Central memory CD8-positive, alpha-beta T cell (primary cell): ENCODE measurements at places on chromosomes 6 and 20.

DNA sequence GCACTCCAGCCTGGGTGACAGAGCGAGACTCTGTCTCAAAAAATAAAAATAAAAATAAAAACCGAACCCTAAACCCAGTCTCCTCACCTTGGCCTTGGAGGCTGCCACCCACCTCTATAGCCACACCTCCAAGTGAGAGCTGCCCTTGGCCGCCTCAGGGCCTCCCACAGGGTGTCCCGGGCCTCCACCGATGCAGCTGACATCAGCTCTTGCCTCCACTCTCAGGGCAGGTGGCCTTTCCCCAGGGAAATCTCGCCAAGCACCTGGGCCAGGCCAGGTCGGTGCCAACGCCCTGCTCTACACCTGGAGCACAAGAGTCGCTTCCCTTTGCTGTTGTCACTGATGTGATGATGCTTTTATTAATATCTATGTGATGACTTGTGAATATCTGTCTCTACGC lies 8.9 kb upstream of the MYL9 start:
- no peak for DNase-seq

GRCh38 chr20:63301671-63302070 lies 8.7 kb downstream of the COL20A1 start:
- no peak for DNase-seq

GRCh38 chr6:56708810-56709597 lies 66.3 kb upstream of the DST start:
- DNase-seq: no peak

GRCh38 chr6:11822346-11822745 lies 43.7 kb upstream of the ADTRP start:
- DNase-seq: no peak

- DNase-seq: no peak
Observed at GRCh38 chr20:4949833-4950178, 51.5 kb downstream of the SLC23A2 start.

DNA sequence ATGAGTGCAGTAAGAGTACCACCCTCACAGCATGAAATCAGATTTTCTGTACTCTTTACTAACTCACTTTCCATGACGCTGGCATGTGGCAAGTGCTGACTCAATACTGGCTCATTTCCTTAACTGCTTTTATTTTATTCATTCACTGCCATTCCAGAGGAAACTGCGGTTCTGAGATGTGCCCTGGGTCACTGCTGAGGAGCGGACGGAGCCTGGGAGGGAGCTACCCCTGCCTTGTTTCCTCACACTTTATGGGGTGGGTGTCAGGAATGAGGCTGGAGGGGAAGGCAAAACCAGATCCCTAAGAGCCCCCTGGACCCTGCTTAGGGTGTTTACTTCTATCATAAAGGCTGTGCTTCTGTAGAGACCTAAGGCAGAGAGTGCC lies 14.4 kb downstream of the NT5E start:
- no peak for DNase-seq

DNA sequence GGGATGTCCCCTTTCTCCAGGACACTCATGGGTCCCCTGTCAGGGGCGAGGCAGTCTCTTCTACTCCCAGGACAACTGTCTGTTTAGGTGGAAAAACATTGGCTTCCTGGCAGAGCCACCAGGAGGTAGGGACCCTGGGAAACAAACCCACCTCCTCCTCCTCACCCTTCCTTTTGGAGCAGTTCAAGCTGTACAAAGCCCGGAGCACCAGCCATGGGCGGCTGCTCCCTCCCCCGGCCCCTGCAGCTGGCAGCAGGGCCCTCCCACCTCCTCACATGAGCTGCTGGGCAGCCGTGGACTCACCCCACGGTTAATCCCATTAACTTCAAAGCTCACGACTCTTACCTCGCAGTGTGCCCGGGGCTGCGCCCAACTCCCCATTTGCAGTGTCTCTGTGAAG lies 48.6 kb downstream of the CDH4 start:
- DNase-seq: no peak

DNA sequence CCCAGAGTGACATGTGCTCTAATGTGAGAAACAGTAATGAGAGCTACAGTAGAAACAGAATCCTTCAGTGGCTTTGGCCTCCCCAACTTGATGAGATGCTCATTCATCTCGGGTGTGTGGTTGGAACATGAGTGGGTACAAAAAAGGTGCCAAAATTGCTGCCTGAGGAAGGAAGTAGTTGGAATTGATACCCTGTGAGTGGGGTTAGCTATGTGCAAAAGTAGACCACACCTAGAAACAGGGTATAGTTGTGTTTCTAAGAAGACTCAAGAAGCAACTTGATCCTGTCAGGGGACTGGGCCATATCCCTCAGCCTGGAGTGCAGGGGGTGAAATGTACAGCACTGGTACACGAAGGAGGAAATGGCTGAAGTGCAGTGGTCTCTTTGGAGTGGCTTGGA lies 206.4 kb upstream of the SUPT3H start:
- DNase-seq: no peak

DNA sequence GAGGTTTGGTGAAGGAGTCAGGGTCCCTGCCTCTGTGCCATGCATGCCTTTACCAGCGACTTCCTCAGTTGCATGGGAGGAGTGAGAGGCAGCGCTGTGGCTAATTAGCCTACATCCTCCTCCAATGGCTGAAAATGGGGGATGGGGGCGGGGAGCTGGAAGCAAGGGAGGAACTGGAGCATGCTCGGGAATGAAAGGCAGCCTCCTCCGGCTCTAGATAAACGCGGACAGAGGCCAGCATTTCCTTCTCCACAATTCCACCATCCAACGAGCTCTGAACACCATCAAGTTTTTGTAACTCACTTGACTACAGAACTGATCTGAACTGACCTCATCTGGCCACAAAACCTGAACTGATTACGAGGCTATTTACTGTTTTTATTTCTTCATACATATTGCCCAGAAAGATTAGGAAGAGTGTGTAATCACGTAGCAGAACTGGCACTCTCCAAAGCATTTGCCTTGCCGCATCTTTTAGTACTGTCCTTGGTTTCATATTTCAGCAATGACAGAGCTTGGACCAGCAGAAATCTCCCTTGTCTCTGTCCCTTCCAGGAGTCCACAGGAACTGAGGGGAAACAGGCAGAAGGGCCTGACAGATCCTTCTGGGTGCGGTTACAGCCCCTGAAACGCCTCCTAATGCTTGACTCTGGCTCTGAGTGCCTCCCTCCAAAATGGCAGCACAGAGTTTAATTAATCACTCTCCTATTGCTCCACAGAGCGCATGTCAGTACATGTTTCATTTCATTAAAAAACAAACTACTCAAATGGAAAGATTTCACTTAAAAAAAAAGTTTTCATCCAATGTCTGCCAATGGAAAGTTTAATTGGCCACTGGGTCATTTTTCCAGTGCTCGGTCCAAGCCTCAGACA lies 58.2 kb upstream of the TRAF3IP2 start:
- DNase-seq: no peak

DNA sequence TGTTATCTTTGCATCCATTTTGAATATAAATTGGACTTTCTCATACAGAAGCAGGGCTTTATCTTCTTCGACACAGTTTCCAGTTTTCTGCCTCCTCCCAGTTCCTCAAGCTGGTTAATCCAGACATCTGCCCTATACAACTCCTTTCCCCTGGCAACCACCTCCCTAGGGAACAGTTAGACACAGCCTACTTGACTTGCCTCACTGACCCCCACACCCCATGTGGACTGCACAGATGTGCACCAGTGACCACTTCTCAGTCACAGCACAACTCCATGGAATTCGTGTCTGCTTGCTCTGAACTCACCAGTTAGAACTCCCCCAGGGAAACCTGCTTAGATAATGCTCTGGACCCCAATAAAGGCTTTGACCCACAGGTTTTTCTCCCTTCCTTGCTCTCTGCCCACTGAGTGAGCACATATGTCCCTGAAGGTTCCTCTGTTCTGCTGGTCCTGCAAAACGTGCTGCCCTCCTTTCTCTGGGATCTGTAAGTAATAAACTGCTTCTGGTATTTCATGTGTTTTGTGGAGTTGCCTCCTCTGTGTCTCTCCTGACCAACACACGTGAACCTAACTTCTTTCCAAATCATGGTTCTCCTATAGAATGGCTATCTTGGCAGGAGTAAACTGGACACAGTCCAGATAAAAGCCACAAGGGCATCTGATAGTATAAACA lies 351.2 kb downstream of the CD83 start:
- DNase-seq: no peak

DNA sequence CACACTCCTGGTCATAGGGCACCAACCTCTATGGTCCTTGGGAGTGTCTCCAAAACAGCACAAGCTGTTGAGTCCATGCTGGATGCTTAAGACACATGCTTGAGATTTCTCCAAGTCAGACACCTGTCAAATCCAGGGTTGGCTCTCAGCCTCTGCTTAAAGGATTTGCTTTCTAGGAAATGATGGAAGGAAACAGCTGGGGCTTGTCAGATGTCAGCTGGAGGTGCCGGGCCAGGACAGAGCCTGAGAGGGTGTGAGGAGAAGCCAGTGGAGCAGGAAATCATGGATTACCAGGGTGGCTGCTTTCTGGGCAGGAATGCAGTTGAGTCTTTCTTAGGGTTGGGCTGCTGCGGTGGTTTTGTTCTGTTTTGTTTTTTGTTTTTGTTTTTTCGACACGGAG lies 83.0 kb upstream of the FAM184A start:
- DNase-seq: no peak

GRCh38 chr6:149230712-149231460 lies 86.6 kb upstream of the TAB2 start:
- DNase-seq: no peak

DNA sequence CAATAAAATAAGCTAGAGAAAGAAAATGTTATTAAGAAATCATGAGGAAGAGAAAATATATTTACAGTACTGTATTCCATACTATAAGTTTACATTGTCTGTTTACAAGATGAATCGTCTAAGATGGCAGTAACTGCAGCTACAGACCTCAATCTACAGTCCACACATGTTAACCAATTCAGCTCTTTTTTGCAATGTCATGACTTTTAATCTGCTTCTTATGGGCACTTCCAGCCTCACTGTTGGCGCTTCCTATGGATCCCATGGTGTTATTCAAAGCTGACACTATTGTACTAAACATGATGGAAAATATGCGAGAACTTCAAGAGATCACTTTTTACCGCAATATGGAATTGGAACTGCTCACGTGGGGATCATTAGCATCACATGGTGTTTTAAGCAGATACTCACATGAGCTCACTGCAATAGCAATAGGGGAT lies 451.5 kb upstream of the CITED2 start:
- DNase-seq: no peak

- no peak for DNase-seq
Observed at GRCh38 chr20:54091120-54091480, 20.7 kb upstream of the BCAS1 start.

DNA sequence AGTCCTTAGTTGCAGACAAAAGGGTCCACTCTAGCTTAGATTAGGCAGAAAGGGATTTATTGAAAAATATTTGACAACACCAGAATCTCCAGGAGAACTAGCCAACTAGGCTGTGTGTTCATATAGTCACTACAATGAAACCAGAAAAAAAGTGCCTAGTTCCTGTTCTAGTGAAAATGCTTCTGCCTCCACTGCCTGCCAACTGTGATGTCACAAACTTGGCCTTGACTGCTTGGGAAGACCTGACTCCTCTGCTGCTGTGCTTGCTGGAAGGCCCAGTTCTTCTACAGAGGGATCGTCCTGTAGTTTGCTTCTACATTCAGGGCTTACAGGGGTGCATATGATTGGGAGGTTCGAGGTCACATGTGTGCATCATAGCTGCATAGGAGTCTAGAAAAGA lies 40.3 kb upstream of the XRN2 start:
- DNase-seq: no peak

GRCh38 chr6:165744555-165745228 lies 81.7 kb upstream of the PDE10A start:
- DNase-seq: no peak

DNA sequence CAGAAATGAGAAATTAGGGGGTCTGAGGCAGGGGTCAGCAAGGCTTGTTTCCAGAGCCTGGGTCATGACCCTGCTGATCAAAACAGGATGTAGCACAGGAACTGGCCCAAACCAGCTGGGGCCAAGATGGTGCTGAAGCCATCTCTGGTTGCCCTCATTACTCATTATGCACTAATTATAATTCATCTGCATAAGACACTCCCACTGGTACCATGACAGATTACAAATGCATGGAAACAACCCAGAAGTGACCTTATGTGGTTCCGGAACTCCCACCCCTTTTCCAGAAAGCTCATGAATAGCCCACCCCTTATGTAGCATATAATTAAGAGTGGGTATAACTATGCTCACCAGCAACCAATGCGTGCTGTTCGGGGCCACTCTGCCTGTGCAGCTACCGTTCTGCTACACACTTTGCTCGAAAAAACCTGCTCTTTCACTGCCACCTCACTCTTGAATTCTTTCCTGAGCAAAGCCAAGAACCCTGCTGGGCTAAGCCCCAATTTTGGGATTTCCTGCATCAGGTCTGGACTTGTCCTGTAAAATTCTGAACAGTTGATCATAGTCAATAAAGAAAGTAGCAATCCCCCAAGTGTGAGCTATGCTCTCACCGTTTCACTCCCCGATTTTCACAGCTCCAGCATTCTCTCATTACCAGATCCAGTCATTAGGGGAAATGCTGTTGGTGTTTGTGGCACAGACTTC lies 122.3 kb downstream of the WDR27 start:
- no peak for DNase-seq

DNA sequence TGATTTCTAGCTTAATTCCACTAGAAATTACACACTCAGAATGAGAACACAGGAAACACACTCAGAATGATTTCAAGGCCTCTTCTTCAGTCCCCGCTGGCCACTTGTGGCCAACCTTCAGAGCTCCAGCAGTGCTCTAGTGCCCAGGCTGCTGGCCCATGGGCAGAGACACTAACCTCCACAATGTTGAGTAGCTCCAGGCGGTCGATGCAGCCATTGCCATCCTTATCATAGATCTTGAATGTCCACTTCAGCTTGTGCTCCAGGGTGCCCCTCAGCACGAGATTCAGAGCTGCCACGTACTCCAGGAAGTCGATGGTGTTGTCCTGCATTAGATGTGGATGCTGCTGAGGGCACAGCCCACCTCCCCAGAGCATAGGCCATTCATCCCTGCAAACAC lies 6.3 kb downstream of the GUCA1B start:
- no peak for DNase-seq

GRCh38 chr20:34040300-34040995 lies 46.7 kb downstream of the RALY start:
- no peak for DNase-seq

DNA sequence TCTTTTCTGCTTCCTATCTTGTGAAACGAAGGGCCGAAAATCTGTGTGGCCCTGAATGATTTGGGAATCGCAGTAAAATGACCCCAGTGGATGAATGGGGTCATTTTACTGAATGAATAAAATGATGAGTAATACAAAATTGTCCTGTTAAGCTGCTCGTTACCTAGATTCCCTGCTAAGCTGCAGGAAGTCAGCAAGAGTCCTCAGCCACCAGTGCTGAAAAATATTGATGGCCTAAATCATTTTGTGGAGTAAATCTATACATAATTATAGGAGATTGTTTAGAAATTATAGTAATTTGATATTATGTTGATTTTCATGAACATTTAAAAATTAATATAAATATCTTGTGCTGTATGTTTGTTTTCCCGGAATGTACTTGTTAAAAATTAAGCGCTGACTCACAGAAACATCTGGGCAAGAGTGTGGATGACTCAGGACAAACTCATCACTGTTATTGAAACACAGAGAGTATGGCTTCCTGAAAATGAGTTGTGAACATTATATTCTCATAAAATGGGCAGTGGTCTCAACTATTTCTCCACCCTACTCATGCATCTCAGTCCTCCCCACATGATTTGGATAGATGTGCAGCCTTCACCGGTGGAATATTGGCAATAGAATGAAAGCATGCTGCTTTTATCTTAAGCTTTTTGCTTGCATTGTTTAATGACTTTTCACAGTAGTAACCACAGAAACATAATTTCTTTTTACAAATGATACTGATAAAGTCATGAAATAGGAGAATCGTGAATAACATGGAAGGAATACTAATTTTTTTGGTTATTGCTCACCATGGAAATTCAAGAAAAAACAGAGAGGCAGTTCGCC lies 36.2 kb upstream of the RGS17 start:
- no peak for DNase-seq
